ENCODE measurements at places on chromosomes 11 and 22. TPM values are rescaled to one million over a fixed set of nuclear protein-coding genes. Genes with fewer than 3 reads are reported as not detected.

PRR5 gene
- 17.7 TPM for total RNA-seq

ART5 gene
- 0.64 TPM for total RNA-seq

GRCh38 chr22:28229566-28230485, 310.8 kb upstream of the PITPNB start:
- H3K27me3 ChIP-seq, result no peaks in the 10 kb centered on the region
- no peaks in the 10 kb centered on the region for H3K36me3 ChIP-seq
- no peak overlapping the region for H3K27ac ChIP-seq
- H3K4me3 ChIP-seq, result no peak overlapping the region
- H3K4me1 ChIP-seq, result no peaks in the 10 kb centered on the region

WNT11 gene
- total RNA-seq, result 13.9 TPM

CCDC81 gene
- not detected for total RNA-seq

EWSR1 gene
- 197 TPM for total RNA-seq

- H3K27me3 ChIP-seq, result no peaks in the 10 kb centered on the region
- no peak for DNase-seq
- no peaks in the 10 kb centered on the region for H3K4me1 ChIP-seq
- H3K27ac ChIP-seq, result no peak overlapping the region
These were observed 20.9 kb downstream of the INCENP start for GRCh38 chr11:62144641-62145255.

NXPE1 gene
- total RNA-seq, result 333 TPM

- no peaks in the 10 kb centered on the region for H3K36me3 ChIP-seq
- H3K4me3 ChIP-seq, result no peak overlapping the region
- no peak for DNase-seq
- H3K4me1 ChIP-seq, result peaks cover 87% of the 10 kb centered on the region
- peak overlapping the region; percentile 95 for H3K27ac ChIP-seq
- peaks cover 48% of the 10 kb centered on the region for H3K27me3 ChIP-seq
These were observed 2.8 kb upstream of the CRACR2B start for GRCh38 chr11:824942-825341.

MUC15 gene
- not detected for total RNA-seq

DNA sequence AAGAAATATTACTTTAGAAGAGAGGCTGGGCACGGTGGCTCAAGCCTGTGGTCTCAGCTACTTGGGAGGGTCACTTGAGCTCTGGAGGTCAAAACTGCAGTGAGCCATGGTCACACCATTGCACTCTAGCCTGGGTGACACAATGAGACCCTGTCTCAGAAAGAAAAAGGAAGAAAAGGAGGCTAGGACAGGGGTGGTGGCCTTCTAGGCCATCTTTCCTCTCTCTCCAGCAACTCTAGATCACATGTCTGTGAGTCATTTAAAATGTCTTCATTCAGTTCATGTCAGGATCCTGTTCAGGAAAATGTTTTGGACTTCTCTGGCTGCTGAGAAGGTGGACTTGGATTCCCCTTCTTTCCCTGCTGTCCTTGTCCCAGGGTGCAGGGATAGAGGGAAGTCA, 53.3 kb downstream of the PPFIA1 start:
- DNase-seq, result no peak
- H3K27ac ChIP-seq, result no peak overlapping the region
- no peaks in the 10 kb centered on the region for H3K4me1 ChIP-seq
- H3K27me3 ChIP-seq, result no peaks in the 10 kb centered on the region
- H3K36me3 ChIP-seq, result no peaks in the 10 kb centered on the region

- DNase-seq, result no peak
- H3K36me3 ChIP-seq, result no peaks in the 10 kb centered on the region
- no peaks in the 10 kb centered on the region for H3K4me1 ChIP-seq
- no peak overlapping the region for H3K4me3 ChIP-seq
- no peaks in the 10 kb centered on the region for H3K27me3 ChIP-seq
These were observed 29.9 kb upstream of the AQP11 start for GRCh38 chr11:77559686-77560401.

DNA sequence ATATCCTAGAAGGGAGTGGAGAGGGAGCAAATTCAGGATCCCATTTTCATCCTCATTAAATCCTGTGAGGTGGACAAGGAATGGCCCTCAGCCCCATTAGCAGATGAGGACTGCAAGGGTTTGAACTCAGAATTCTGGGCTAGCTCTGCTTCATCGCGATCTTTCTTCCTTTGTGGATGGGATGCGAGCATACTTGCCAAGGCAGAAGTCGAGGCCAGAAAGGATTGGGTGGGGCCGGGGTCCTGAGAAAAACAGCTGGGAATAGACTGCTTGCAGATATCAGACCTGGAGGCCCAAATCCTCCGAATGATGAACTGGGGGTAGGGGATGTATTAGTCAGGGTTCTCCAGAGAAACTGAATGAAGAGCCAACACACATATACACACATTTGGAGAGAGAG, 179.0 kb downstream of the CHST1 start:
- H3K27me3 ChIP-seq, result peaks cover 18% of the 10 kb centered on the region
- H3K4me1 ChIP-seq, result no peaks in the 10 kb centered on the region
- H3K36me3 ChIP-seq, result no peaks in the 10 kb centered on the region
- H3K4me3 ChIP-seq, result no peak overlapping the region
- no peak overlapping the region for H3K27ac ChIP-seq
- no peak for DNase-seq

- H3K36me3 ChIP-seq, result no peaks in the 10 kb centered on the region
- no peak for DNase-seq
- H3K27me3 ChIP-seq, result no peaks in the 10 kb centered on the region
- no peak overlapping the region for H3K4me3 ChIP-seq
These were observed 7.1 kb upstream of the ENDOD1 start for GRCh38 chr11:95082576-95083001.

FGF4 gene
- not detected for total RNA-seq

CASP1 gene
- total RNA-seq, result 13.1 TPM

- H3K27me3 ChIP-seq, result no peaks in the 10 kb centered on the region
- no peaks in the 10 kb centered on the region for H3K36me3 ChIP-seq
- no peak overlapping the region for H3K4me3 ChIP-seq
- no peak for DNase-seq
- no peaks in the 10 kb centered on the region for H3K4me1 ChIP-seq
These were observed 10.9 kb downstream of the TCIRG1 start for GRCh38 chr11:68049509-68050370.

CKAP5 gene
- total RNA-seq, result 24.6 TPM

TMEM121B gene
- total RNA-seq, result under 0.01 TPM

DNA sequence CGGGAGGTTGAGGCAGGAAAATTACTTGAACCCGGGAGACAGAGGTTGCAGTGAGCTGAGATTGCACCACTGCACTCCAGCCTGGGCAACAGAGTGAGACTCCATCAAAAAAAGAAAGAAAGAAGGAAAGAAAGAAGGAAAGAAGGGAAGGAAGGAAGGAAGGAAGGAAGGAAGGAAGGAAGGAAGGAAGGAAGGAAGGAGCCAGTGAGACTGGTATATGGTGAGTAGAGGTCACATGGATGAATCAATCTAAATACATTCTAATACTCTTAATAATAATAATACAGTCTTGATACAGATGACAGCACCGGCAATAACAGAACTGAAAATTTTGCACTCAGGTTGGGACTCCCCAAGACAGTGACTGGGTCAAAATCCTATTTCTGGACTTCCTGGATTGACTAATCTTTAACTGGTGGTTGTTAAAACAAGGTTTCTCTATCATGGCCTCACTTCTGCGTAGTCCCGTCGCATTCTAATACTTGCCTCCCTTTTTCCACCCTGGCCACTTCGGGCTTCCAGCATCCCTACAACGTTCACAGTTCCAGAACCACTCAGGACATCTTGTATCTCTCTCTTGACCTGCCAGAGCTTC, 53.5 kb upstream of the EIF3M start:
- H3K27ac ChIP-seq, result no peak overlapping the region
- no peak overlapping the region for H3K4me3 ChIP-seq
- H3K27me3 ChIP-seq, result no peaks in the 10 kb centered on the region
- DNase-seq, result no peak
- H3K4me1 ChIP-seq, result no peaks in the 10 kb centered on the region

All from transverse colon (tissue), 4 donors.